ENCODE measurements at places on chromosomes 7 and 10.
A peak's percentile ranks its signal among the peaks of the same experiment; 100 is the strongest.

GRCh38 chr7:5620459-5620881 is 161.0 kb downstream of the RNF216 start:
- DNase-seq = no peak

- no peak for DNase-seq
Measured at GRCh38 chr7:80884511-80885195, 34.2 kb downstream of the SEMA3C start.

GRCh38 chr10:33665501-33665900 is 331.0 kb upstream of the NRP1 start:
- DNase-seq = no peak

DNA sequence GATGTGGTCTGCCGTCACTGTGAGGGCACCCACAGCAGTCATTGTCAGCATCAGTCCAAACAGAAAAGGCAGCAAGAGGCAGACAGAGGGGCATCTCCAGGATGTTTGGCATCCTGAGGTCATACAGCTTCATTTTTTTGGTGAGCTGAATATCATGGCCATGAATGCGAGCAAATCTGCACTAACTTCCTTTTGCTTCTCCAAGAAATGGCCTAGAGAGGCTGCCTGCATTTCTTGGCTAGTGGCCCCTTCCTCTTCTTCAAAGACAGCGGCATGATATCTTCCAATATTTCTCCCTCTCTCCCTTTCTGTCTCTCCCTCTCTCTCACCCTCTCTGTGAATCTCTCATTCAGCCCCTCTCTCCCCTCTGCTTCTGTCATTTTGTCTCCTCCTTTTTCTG is 24.8 kb downstream of the FKBP6 start:
- DNase-seq = no peak

- DNase-seq = peak; percentile 98
Measured at GRCh38 chr10:3850999-3851937, 66.3 kb upstream of the KLF6 start.

GRCh38 chr7:149500201-149500600 is 2.6 kb upstream of the ZNF746 start:
- DNase-seq = no peak

- no peak for DNase-seq
Measured at GRCh38 chr7:99193527-99194220, 14.2 kb downstream of the KPNA7 start.

DNA sequence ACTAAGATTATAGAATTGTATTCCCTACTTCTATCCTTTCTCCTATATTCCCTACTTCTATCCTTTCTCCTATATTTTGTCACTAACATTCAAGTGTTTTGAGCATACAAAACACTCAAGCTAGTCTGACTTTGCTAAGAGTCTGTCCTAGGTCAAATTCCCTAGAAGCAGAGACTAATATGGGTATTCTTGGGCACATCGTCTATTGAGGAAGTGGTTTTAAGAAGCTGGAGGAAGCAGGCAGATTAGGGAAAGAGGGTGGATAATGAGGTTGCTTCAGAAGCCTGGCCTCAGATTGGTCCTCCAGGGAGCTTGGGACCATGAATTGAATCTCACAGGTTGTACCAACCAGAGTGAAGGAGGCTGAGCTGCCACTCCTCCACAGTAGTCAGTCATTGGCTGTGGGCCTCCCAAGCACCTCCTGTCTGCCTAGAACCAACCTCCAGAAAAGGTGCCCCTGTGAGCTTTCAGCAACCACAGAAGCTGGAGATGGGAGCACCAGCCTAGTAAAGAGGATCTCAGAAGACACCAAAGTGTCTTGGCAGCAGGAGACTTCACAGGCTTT is 295.9 kb upstream of the PHF14 start:
- DNase-seq = peak; percentile 17
